Mesenteric fat pad (tissue), 1 donor: ENCODE measurements at places on chromosomes 3 and 15.

DNA sequence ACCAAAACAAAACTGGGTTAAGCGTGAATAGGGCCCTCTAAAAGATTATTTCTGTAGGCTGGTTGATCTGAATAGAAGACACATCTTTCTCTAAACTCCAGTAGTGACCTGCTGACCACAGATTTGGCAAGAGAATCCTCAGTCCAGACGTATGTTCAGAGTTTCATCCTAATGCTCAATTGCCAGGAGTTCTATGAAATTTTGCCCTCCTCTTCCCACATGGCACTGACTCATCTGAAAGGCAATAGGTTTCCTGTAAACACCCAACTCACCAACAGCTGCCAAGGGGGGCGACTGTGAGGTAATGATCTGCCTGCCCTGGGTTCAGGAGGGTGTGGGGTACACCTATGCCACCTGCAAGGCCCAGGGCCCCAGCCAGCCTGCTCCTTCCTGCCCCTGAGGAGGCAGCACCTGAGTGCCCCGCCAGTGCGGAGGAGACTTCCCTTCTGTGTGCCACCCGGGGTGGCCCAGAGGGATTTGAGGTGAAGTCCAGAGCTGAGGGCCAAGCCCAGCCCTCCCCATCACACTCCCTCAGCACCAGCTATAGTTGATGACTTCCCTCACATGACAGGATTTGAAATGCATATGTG is 8.4 kb upstream of the PLA2G4D start:
- DNase-seq = no peak

DNA sequence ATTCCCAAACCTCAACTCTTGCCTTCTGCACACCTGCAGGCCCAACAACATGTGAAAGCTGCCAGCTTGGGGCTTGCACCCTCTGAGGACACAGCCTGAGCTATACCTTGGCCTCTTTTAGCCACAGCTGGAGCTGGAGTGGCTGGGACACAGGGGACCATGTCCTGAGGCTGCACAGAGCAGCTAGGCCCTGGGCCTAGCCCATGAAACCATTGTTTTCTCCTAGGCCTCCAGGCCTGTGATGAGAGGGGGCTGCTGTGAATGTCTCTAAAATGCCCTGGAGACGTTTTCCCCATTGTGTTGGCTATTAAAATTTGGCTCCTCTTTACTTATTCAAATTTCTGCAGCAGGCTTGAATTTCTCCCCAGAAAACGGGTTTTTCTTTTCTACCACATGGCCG is 7.2 kb downstream of the ZKSCAN7 start:
- no peak for DNase-seq

DNA sequence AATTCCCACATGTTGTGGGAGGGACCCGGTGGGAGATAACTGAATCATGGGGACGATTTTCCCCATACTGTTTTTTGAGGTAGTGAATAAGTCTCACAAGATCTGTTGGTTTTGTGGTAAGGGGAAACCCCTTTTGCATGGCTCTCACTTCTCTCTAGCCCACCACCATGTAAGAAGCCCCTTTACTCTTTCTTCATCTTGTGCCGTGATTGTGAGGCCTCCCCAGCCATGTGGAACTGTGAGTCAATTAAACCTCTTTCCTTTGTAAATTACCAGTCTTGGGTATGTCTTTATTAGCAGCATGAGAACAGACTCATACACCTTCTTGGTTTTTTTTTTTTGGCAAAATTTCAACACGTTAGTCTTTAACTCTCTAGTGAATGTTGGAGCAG is 18.1 kb downstream of the ARL8B start:
- DNase-seq = no peak

GRCh38 chr3:157526036-157526435 is 22.8 kb upstream of the VEPH1 start:
- DNase-seq = no peak

DNA sequence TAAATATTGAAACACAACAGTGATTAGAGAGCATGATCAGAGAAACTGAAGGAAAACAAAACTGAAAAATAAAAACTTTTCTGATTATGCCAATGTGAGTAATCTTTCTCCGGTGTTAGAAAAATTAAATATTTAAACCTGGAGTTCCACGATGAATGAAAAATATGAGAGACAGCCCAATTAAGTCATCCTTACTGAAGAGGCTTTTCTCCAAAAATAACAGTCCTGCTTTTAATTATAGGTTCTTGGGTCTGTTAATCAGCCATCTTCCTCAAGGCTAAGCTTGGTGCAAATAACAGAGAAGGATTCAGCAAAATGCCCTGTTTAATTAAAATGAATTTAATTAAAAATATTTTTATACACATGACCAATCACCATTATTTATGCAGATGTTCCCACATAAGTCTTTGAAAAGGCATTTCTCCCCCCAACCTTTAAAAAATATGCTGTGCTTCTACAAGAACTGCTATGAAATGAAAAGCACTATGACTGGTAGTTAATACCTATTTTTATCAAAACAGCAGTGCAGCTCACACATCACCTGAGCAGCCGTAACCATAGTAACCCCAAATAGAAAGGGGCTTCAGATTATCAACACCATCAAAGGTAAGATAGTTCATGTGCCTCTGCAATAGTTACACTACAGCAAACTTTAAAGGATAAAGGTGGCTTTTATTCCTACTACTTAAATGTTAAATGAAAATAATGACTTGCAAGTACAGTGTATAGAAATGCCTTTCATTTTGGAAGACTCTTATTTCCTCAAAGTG is 175.7 kb downstream of the SLC9A9 start:
- no peak for DNase-seq

GRCh38 chr3:9730657-9731205 is 804 bp upstream of the BRPF1 start:
- no peak for DNase-seq

GRCh38 chr15:85708402-85708941 is 86.3 kb downstream of the KLHL25 start:
- no peak for DNase-seq

- no peak for DNase-seq
These were observed 1033.3 kb downstream of the IGSF11 start for GRCh38 chr3:118001380-118001779.

- DNase-seq = no peak
These were observed 53.2 kb upstream of the BOC start for GRCh38 chr3:113158171-113158570.

GRCh38 chr15:75947092-75947491 is 43.4 kb downstream of the FBXO22 start:
- DNase-seq = no peak

DNA sequence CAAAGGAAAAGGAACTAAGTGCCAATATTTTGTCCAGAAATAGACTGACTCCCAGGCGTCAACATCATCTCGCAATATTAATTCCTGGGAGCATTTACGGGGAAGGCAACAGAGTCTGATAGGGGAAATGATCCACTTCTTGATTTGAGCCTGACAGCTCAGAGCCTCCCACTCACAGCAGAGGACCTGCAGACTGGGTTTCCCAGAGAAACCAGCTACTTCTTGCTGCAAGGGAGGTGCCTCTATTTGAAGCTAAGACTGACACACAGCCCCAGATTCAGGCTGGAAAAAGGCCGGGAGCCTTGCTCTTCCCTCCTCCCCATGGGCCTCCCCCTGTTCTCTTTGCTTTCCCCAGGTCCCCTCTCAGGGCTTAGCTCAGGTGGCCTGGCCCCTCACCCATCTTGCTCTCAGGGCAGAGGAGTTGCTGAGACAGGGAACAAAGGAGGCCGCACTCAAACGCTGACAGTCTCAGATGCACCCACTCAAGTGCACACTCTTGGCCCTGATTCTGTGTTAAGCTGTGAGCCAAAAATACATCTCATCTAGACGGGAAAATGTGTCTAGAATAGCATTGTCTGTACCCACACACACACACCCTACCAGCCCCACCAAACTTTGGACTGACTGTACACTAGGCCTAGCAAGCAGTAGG is 49.8 kb upstream of the DCLK3 start:
- DNase-seq = no peak

- no peak for DNase-seq
These were observed 58.2 kb upstream of the SCN5A start for GRCh38 chr3:38707730-38708129.

GRCh38 chr3:194395778-194396538 is 3.1 kb downstream of the GP5 start:
- DNase-seq = no peak

DNA sequence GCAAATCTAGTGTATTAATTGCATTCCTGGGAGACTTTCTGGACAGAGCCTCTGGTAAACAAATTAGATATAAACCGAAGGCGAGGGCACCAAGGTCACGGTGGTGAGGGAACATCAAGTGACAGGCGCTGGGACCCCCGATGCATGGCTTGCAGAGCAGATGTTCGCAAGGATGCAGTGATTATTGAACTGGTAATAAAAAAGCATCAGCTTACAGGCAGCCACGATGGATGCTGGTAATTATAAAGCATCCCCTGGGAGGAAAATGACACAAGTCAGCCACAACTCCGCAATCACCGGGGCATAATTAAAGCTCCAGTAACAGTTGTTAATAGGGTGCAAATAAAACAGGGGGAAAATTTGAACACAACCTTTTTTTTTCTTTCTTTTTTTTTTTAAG is 231.1 kb upstream of the DPH6 start:
- no peak for DNase-seq

DNA sequence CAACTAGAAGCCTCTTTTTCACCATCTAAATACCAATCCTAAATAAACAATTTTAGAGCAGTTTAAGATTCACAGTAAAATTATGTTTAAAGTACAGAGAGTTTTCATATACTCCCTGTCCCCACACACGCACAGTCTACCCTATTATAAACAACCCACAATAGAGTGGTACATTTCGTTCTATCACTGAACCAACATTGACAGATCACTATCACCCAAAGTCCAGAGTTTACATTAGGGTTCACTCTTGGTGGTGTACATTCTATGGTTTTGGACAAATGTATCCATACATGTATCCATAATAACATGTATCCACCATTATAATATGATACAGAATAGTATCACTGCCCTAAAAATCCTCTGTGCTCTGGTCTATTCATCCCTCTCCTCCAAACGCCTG is 89.0 kb downstream of the MLH1 start:
- DNase-seq = no peak

- DNase-seq = no peak
These were observed 722.6 kb downstream of the FHIT start for GRCh38 chr3:60528651-60529050.

DNA sequence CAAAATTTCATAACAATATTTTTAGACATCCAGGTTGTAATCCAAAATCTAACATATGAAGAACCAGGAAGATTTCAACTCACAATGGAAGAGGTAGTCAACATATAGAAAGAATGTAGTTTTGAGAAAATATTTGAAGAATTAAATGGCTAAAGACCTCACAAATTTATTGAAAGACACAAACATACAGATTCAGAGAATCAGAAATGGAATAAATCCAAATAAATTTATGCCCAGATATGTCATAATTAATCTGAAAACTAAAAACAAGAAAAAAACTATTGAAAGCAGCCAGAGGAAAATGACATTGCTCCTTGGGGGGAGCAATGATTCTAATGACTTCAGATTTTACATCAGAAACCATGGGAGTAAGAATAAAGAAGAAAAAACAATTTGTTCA is 75.8 kb downstream of the TCF12 start:
- DNase-seq = no peak

DNA sequence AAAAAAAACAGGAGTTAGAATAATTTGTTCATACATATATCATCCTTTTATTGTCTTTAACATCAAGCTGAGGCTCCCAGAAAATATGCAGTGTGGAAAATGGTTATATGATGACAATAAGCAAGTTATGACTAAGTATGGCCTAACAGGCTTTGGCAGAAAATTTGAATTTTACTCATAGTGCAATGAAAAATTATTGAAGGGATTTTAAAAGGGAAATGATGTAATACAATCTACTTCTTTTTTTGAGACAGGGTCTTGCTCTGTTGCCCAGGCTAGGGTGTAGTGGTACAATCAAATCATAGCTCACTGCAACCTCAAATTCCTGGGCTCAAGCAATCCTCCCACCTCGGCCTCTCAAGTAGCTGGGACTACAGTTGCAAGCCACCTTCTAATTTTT is 78.7 kb downstream of the FAIM start:
- no peak for DNase-seq

- DNase-seq = no peak
These were observed 156.2 kb downstream of the TMCO5A start for GRCh38 chr15:38090678-38091077.

DNA sequence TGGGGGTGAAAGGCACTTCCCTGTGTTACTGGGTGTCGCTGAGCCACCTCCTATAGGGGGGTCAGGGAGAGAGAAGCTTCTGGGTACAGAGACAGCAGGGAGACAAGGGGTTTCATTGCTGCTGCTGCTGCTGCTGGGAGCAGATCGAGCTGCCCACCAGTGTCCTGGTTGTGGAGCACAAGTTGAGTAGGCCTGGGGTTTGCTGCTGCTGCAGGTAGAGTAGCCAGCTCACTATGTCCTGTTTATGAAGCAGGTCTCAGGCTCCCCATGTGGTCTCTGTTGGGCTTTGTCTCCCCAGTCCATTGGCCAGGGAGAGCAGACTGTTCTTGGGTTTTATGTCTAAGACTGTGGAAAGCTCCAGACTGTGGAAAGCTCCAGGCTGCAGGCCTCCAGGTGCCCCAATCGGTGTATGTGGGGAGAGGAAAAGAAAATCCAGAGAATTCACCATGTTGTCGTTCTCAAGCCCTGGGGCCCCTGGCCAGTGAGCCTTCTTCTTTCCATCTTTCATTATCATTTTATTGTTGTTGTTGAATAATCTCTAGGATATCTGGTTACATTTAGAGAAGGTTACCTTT is 157.8 kb downstream of the ADAMTS17 start:
- peak; percentile 67 for DNase-seq

- DNase-seq = no peak
These were observed 33.1 kb downstream of the KLHL25 start for GRCh38 chr15:85761635-85762034.

DNA sequence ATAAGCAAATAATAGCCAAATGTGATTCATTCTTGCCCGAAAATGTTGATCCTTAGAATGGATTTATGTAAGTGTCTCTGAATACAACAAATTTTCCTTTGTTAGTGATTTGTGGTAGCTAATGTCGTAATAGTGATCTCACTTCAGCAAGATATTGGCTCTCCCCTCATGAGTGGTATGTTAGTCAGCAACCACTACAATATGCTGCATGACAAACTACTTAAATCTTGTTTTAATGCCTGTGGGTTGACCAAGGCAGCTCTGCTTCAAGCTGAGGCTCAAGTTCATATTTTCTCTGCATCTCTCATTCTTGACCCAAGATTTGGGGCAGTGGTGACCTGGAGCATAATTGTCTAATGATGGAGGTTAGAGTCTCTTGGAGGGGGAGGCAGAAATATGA is 49.8 kb upstream of the GALNT15 start:
- no peak for DNase-seq
